ENCODE measurements at places on chromosomes 12 and 14. TPM values are rescaled to one million over a fixed set of nuclear protein-coding genes. Genes with fewer than 3 reads are reported as not detected.

GPR162 gene
- total RNA-seq, result 5.0 TPM

SLCO1A2 gene
- total RNA-seq, result 25.2 TPM

MRPL52 gene
- total RNA-seq, result 131 TPM

NOC4L gene
- 42.4 TPM for total RNA-seq

HOXC13 gene
- not detected for total RNA-seq

KERA gene
- total RNA-seq, result not detected

NTF3 gene
- not detected for total RNA-seq

OVCH1 gene
- not detected for total RNA-seq

BTBD7 gene
- 31.3 TPM for total RNA-seq

FGF6 gene
- not detected for total RNA-seq

SLC2A3 gene
- 451 TPM for total RNA-seq

MED13L gene
- 73.6 TPM for total RNA-seq

GPX2 gene
- 1.8 TPM for total RNA-seq

SPRYD3 gene
- 5.4 TPM for total RNA-seq

KCNC2 gene
- total RNA-seq, result 0.10 TPM

EIF2S3B gene
- 16.3 TPM for total RNA-seq

TTC9 gene
- total RNA-seq, result 34.2 TPM

KRT80 gene
- not detected for total RNA-seq

NRL gene
- total RNA-seq, result 2.2 TPM

C12orf54 gene
- total RNA-seq, result not detected

RAB21 gene
- 9.9 TPM for total RNA-seq

RNF41 gene
- 77.1 TPM for total RNA-seq

IRAK3 gene
- 1.6 TPM for total RNA-seq

ARMH4 gene
- total RNA-seq, result 20.2 TPM

FAM90A1 gene
- not detected for total RNA-seq

KCNA5 gene
- total RNA-seq, result 0.62 TPM

NYNRIN gene
- total RNA-seq, result 20.0 TPM

DIO2 gene
- total RNA-seq, result 0.17 TPM

KRT83 gene
- total RNA-seq, result not detected

RNASE7 gene
- not detected for total RNA-seq

ALDH1L2 gene
- total RNA-seq, result 3.9 TPM

PZP gene
- total RNA-seq, result not detected

TPPP2 gene
- not detected for total RNA-seq

SMCO3 gene
- total RNA-seq, result not detected

TMEM132C gene
- total RNA-seq, result 0.04 TPM

PHLDA1 gene
- total RNA-seq, result 19.3 TPM

LRIG3 gene
- 7.5 TPM for total RNA-seq

KLHDC1 gene
- total RNA-seq, result not detected

LRTM2 gene
- total RNA-seq, result 0.12 TPM

SERPINA10 gene
- total RNA-seq, result not detected

NKX2-8 gene
- not detected for total RNA-seq

GEMIN2 gene
- total RNA-seq, result 47.8 TPM

DCN gene
- total RNA-seq, result not detected

STAC3 gene
- 3.0 TPM for total RNA-seq

TPCN1 gene
- total RNA-seq, result 12.2 TPM

CLEC4D gene
- not detected for total RNA-seq

NRXN3 gene
- total RNA-seq, result 1.6 TPM

ARHGDIB gene
- not detected for total RNA-seq

YY1 gene
- total RNA-seq, result 88.2 TPM

ACOT6 gene
- total RNA-seq, result not detected

PCED1B gene
- 5.1 TPM for total RNA-seq

PITPNM2 gene
- 3.0 TPM for total RNA-seq

LRCOL1 gene
- not detected for total RNA-seq

RNF34 gene
- 63.3 TPM for total RNA-seq

EFS gene
- 18.9 TPM for total RNA-seq

PAPLN gene
- total RNA-seq, result 13.2 TPM

OR4E1 gene
- total RNA-seq, result not detected

SPX gene
- 0.16 TPM for total RNA-seq
